Activated gamma-delta T cell treated with anti-CD3 and anti-CD28 coated beads, Interleukin-2, amount 50 U/mL, for 16 hours (primary cell): ENCODE measurements at places on chromosomes 1 and 21.

DNA sequence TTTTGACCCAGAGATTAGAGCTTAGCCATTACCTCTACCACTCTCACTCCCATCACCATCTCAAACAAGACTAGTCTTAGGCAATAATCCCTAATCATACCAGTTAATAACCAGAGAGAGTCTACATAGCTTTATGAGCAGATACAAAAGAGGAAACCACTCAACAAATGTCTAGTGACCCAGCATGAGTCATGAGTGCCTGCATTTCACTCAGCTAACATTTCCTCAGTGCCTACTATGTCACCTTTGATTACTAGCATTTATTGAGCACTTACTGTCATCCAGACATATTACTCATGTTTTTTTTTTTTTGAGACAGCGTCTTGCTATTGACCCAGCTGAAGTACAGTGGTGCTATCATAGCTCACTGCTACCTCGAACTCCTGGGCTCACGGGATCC lies 35.9 kb upstream of the GALNT2 start:
- DNase-seq: no peak

DNA sequence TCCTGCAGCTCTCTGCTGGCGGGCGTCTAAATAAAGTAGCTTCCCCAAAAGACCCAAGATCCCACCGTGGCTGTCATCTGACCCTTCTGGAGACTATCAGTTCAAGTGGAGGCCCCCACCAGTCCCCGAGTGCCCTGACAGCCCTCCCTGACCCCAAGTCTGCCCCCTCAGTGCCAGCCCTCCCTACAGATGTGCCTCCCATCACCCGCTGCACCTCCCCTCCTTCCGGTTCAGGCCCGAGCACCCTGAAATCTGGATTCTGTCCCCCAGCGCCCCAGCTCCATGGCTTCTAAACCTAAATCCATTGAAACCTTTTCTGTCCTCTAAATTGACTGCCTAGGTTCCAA lies 595 bp downstream of the IL10RB start:
- DNase-seq: no peak

- no peak for DNase-seq
These were observed 153.1 kb upstream of the RAB4A start for GRCh38 chr1:229117664-229118300.

- DNase-seq: no peak
These were observed 6.5 kb downstream of the KCNN3 start for GRCh38 chr1:154863315-154864174.

GRCh38 chr1:179867493-179868330 lies 9.9 kb downstream of the TOR1AIP2 start:
- peak; percentile 18 for DNase-seq

DNA sequence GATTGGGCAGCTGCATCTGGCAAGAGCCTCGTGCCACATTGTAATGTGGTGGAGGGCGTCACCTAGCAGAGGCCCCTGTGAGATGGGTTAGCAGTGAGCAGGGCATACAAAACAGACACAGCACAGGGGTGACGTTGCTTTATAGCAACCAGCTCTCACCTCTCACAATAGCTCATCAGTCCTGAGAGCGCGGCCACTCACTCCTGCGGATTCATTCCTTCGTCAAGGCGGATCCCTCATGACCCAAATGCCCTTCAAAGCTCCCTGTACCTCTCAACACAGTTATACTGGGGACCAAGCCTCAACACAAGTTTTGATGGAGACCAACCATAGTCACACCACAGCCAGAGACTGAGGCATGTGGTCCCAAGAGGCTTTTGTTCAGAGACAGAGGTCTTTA lies 22.9 kb downstream of the SLC37A1 start:
- no peak for DNase-seq

- no peak for DNase-seq
These were observed 254.4 kb downstream of the AKT3 start for GRCh38 chr1:243595527-243596210.

DNA sequence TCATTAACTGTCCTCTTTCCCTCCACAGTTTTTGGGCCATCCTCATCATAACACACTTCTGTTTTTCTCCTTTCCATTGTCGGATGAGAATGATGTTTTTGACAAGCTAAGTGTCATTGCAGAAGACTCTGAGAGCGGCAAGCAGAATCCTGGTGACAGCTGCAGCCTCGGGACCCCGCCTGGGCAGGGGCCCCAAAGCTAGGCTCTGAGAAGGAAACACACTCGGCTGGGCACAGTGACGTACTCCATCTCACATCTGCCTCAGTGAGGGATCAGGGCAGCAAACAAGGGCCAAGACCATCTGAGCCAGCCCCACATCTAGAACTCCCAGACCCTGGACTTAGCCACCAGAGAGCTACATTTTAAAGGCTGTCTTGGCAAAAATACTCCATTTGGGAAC lies 28.6 kb upstream of the IFNAR1 start:
- DNase-seq: no peak

DNA sequence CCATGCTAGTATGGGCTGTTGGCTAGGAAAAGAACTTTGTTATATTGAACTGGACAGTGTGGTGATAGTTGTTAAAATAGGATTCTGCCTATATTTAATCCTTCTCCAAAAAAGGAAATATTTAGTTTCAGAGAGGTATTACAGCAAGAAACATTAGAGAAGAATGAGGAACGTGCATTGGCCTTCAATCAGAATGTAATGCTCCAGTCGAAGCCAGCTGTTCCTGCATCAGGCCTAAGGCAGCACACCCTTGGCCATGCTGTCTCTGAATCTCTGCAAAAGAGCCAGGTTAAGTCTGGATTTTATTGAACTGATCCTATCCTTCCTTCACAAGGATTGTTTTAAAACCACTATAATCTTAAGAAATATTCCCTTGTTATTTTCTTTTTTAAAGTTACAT lies 35.3 kb upstream of the RALGPS2 start:
- DNase-seq: no peak

DNA sequence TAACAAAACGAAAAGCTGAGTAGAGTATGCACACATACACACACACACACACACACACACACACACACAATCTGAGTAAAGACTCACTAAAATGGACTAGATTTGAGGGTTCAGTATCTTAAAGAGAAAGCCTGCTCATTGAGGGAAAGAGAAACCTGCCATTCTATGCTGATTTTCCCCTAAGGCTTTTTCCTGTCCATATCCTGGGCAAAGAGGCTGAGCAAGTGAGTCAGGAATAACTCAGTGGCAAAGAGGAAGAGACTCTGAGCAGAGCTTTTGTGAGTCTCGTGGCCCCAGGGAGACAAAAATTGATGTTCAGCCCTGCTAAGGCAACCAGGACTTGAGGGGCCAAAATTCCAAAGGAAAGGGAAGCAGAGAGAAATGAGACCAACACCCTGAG lies 37.3 kb upstream of the RUNX1 start:
- DNase-seq: no peak

DNA sequence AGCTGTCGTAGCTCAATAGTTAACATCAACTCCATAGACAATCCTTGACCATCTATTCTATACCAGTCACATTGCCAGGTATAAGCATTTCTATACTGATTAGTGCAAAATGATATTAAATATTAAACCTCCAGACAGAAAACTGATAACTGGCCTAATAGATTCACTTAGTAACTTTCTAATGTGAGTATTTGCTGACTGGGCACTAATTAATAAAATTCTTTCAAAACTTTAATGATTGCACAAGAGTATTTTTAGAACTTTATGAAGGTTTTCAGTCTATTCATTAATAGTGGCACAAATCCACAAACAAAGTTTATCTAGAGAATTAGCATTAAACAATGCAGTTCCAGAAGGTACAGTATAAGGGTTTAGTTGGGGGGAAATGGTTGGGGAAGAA lies 79.1 kb downstream of the TTLL7 start:
- DNase-seq: no peak

DNA sequence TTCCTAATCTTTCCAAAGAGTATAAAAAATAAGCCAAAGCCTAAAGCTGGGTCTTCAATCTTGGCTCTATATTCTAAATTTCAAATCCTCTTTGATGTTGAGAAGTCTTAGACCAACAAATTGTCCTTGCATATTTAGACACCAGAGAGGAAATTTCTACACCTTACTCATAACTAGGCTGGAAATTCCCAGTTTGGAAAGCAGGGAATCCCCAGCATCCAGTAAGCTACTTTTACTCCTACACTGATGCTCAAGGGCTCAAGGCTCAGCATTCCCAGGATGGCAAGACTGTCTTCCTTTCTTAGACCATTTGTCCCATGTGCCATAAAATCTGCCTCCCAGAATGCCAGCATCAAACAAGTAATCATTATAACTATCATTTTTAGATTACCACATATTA lies 28.3 kb downstream of the PRDX6 start:
- no peak for DNase-seq

GRCh38 chr1:16093611-16094010 lies 20.2 kb upstream of the FAM131C start:
- DNase-seq: no peak

DNA sequence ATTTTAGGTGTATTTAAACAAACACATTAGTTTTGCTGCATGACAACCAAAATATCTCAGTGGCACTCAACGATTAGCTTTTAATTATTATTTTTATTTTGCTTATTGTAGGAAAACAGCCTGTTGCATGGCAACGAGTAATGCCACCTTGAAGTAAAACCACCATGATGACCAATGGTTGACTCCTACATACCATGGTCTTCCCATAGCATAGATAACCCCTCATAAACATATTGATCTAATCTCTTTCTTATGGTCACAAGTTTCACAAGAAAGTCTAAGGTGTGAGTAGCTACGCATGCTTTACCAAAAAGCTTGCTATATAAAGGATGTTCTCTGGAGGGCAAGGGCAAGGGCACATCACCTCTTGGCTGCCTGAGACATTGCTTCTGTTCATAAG lies 61.5 kb upstream of the PTBP2 start:
- DNase-seq: no peak

DNA sequence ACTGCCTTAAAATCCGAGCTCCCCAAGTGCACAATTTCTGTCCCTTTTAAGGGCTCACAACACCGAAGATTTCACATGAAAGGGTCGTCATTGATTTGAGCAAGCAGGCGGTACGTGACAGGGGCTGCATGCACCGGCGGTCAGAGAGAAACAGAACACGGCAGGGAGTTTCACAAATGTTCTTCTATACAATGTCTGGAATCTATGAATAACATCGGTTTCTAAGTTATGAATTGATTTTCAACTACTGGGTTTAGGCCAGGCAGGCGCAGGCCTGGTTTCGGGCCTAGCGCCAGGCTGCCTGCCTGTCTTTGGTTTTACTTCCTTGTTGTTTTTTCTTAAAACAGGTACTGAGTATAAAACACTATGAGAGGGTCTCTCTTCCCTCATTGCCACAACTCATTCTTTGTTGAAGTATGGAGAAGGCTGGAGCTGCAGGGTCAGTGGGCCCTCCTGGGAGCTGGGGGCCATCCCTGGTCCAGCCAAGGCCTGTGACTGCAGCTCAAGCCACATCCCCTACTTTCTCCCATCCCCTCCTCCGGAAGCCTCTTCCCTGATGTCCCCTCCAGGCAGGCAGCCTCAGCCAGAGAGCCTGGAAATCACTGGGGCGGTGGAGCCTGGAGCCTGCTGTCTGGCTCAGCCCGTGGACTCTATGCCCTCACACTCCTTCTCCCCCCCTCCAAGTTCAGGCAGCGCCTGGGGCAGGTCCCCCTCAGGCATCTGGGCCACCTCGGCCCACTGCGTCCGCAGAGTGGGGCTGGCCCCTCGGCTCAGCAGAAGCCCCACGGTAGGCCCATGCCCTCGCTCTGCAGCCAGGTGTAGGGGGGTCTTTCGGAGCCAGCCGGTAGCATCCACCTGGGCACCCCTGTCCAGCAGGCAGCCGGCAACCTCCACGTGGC lies 2.4 kb downstream of the ANKRD65 start:
- DNase-seq: no peak

DNA sequence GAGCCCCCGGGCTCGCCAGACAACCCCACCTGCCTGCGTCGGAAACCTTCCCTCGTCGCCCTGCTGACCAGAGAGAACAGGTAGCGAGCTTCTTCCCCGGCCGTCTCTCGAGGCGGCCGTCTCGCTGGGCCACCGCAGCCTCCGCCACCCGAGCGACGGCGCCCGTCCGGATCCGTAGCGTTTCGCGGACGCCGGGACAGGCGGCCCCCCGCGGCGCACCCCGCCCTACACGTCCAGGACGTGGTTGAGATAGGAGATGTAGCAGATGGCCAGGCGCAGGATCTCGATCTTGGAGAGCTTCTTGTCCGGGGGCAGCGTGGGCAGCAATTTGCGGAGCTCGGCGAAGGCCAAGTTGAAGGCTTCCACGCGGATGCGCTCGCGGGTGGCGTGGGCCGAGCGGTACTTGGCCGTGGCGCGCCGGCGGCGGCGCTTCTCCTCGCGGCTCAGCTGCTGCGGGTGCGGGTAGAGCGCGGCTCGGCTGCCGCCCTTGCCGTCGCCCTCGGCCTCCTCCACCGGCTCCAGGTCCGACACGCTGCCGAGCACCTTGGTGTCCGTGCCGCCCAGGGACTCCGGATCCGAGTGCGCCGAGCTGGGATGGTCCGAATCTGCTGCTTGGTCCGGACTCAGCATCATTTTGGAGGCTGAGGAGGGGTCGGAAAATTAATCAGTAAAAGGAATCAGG lies 3.0 kb downstream of the NHLH2 start:
- no peak for DNase-seq

DNA sequence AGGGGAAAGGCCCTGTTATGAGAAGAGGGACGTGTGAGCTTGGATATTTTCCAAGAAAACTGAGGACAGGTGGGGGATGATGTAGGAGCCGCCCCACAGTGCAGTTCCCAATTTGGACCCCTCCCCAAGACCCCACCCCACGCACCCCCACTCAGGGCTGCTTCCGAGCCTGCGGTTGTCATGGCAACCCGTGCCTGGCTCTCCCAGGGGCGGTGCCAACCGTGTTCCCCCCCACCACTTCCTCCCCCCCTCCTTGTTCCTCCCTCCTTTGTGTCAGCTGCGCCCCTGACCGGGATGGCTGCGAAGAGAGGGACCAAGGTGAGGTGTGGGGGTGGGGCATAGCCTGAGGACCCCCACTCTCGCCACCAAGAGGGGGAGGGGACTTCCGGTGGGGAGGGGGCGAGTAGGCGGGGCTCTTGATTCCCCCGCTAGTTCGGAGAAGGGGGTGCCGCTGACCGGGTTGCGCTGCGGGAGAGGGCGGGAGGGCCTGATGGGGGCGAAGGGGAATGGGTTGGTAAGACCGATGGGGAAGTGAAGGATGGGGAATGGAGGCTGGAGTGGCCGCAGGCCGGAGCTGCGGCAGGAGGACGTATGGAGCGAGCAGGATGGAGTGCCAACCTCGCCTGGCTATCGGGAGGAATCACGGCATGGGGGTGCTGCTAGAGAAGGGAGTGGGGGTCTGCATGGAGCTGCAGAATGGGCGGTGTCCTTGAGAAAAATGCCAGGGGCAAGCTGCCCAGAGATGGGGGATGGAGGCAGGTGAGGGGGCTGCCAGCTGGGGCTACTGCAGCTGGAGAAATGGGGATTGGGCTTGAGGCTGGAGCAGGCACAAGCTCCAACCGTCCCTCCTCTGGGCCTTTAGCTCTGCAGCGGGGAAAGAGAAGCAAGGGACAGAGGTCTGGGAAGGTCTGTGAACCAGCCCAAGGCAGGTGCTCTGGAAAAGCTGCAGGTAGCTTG lies 953 bp downstream of the TRIM46 start:
- DNase-seq: no peak
